ENCODE measurements at places on chromosomes 11 and 22. TPM values are rescaled to one million over a fixed set of nuclear protein-coding genes. Genes with fewer than 3 reads are reported as not detected.

DNA sequence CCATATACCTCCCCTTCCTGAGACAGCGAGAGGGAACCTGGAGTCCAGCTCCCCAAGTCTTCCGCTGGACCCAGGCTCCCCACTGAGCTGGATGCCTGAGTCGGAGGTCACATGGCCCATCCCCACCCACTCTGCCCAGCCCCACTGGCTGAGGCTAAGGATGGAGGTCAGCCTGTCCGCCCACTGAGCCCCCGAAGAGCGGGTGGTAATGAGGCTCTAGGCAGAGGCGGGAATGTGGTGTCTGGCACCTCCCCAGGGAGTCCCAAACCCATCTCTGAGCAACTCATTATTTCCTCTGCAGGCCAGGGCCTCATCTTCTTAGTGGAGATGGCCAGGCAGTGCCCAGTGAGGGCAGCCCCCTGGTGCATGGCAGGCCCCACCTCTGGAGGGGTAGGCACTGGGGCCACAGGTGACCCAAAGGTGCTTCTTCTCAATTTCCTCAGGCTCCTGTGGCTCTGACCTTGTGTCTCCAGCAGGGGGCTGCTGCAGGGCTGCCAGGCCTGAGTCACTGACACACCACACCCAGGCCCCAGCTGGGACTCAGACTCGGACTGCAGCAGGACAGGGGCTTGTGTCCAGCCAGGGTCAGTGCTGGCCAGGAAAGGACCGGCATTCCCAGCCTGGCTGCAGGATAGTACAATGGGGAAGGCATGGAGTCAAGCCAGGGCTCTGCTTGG lies 10.2 kb upstream of the PDE2A start:
- DNase-seq, result peak; percentile 30

- DNase-seq, result no peak
These were observed 1.3 kb downstream of the MPPED1 start for GRCh38 chr22:43412808-43413795.

DNA sequence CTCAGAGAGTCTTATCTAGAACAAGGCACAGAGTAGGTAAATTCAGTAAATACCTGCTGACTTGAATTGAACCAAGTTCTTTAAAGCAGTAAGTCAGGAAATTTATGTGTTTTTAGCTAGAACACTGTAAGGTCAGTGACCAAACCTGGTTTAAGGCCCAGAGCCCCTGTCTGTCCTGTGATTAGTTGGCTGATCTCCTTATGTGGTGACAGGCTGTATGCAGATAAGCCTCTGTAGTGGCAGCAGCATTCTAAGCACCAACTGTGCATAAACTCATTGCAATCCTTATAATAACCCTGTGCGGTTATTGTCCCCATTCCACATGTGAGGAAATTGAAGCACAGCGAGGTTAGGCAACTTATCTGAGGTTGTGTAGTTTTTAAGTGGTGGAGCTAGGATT lies 40.5 kb downstream of the FBXO7 start:
- DNase-seq, result no peak

- DNase-seq, result peak; percentile 57
These were observed 47.0 kb downstream of the TNRC6B start for GRCh38 chr22:40224702-40225101.

DNA sequence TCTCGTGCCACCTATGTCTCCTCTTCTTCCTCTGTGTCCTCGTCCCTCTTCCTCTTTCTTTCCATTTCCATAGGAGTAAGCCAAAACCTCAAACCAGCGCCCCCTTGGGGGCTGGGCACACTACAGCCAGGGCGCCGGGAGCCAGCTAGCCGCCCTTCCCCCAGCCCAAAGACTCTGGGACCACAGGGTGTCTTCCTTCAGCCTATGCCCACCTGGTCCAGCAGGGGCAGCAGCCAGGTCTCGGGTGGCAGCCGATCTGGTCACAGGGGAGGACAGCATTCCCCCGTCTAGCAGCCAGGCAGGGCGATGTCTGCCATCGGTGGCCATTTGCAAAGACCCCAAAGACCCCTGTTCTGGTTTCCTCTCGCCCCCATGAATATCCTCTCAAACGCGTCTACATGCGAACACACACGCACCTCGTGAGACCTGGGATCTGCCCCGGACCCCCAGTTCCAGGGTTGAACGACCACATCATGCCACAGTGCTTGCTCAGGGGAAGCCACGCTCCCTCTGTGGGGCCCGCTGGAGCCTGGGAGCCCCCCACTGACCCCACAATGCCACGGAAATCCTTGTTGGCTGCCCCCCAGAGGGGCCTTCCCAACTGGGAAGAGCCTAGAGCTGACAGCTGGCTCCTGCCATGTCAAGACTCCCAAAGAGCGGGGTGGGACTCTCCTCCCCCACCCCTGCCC lies 546.0 kb upstream of the CCDC179 start:
- no peak for DNase-seq

DNA sequence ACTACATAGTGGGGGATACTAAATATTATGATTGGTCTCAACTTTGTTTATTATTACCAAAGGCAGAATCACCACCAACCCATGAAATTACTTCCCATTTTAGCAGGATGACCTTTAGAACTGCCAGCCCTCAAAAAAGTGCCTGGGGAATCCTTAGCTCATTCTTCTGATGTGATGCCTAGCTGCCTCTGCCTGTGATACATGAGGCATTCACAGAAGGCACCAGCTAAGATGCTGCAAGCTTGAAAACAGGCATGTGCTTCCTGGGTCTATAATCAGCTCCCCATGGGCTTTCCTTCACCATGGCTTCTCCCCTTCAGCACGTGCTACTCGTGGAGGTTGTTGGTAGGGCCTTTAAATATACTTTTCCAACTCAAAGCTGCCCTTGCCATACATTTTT lies 50.4 kb upstream of the ARHGAP20 start:
- DNase-seq, result no peak

DNA sequence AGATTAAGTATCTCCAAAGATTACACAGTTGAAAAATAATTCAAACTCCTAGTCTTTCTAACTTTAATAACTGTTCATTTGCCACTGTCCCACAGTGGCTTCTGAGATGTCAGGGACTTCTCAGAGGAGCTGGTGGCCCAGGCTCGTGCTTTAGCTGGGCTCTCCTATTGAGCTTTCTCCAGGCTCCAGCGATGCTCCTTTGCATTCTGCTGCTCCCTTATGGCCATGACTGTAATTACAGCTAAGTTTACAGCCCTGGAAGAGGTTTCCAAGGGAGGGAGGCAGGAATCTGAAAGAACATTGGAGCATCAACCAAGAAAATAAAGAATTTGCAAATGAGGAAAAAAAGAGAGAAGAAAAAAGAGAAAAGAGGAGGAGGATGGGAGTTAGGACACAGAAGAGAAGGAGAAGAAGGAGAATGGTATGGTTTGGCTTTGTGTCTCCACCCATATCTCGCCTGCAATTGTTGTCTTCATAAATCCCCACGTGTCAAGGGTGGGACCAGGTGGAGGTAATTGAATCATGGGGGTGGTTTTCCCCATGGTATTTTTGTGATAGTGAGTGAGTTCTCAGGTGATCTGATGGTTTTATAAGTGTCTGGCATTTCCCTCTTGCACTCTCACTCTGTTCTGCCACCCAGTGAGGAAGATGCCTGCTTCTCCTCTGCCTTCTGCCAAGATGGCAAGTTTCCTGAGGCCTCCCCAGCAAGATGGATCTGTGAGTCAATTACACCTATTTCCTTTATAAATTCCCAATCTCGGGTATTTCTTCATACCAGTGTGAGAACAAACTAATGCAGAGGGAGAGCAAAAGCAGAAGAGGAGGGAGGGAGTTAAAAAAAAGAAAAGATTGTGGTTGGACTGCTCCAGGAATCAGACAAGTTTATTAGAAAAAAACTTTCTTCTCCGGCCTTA lies 857.0 kb downstream of the KCNA4 start:
- no peak for DNase-seq

GRCh38 chr11:119417726-119418540 lies 5.0 kb downstream of the THY1 start:
- no peak for DNase-seq

GRCh38 chr11:13288375-13289029 lies 10.9 kb downstream of the BMAL1 start:
- no peak for DNase-seq

DNA sequence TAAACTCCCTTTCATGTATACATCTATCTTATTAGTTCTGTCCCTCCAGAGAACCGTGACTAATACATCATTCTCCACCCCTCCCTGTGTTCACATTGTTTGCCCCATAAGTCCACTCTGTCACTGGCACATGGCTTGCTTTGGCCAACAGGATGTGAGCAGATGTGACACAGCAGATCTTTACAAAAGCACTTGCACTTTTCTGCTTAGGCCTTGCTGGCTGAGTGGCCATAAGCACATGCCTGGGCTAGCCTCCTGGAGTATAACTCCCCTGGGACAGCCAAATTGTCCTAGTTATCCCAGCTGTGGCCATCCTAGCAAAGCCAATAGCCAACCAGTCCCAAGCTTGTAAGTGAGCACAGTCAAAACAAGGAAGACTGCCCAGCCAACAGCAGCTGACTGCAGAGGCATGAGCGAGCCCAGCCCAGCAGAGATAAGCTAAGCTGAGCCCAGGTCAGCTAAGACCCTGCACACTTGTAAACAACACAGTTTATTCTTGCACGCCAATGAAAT lies 9.7 kb upstream of the RCN1 start:
- DNase-seq, result no peak

DNA sequence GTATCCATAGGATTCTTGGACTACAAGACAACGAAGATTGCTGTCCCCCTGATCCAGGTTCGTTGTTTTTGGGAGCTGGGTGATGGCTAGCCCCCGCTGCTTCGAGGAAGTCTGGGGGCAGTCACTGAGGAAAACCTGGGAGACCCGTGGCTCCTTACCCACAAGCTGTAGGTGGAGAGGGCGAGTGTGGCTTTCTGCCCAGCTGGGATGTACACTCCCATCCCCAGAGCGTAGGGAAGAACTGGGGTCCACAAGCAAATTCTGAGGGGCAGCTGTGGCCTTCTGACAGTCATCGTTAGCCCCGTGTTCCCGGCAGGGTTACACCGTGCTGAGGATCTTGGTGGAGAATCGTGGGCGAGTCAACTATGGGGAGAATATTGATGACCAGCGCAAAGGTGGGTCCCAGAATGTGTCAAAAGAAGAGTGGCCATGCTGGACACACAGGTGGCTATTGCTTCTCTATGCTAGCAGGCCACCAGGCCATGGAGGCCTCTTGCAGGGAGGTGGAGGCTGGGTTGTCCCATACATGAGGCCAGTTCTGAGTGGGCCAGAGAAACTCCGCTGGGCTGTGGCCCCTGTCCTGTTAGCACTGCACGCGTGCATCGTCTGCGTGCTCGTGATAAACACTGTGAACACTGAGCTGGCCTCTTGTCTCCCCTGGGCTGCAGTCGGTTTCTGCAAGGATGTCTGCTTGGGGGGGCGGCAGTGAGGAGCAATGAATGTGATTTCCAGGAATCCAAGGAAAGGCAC lies 39.8 kb downstream of the GLB1L2 start:
- no peak for DNase-seq

- DNase-seq, result no peak
These were observed 1351.1 kb downstream of the BRD1 start for GRCh38 chr22:48476577-48476976.

DNA sequence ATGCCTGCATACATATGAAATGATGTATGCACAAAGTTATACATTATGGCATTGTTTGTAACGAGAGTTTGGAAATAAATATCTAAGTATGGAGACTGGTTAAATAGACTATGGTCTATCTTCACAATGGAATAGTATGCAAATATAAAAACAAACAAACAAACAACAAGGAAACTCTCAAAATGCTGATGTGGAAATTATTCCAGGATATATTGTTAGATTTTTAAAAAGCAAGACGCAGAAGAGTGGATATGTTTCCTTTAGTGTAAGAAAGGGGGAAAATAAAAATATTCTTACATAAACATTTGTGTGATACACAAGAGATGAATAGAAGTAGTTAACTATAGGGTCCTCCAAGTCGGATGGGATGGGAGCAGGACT lies 10.8 kb upstream of the CRKL start:
- DNase-seq, result no peak

DNA sequence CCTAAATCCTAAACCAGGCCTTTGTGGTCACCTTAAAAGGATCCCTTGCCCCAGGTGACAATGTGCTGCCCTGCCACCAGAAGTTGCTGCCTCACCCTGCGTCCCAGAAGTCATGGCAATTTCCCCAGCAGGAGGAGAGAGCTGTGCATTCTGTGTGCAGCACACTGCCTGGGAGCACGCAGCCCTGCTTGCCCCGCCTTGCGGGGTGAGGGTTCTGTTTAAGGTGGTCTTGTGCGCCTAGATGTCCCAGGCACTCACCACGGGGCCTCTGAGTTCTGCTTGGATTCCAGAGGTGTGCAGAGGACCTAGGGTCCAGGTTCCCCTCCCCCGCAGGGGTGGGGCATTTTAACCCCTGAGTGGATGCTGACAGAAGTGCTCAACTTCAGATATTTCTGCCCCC lies 95.0 kb downstream of the GRAMD1B start:
- no peak for DNase-seq

DNA sequence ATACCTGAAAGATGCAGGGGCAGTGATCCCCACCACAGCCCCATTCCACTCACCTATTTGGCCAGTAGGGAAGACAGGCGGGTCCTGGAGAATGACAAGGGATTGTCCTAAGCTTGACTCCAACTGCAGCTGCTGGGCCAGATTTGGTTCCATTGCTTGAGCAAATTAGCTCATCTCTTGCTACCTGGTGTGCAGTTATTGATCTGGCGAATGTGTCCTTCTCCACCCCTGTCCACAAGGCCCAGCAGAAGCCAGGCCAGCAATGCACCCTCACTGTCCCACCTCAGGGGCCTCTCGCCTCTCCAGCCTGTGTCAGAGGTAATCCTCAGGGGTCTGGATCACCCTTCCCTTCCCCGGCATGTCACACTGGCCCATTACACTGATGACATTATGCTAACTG lies 23.3 kb downstream of the TSPAN32 start:
- no peak for DNase-seq

GRCh38 chr11:15627560-15627959 lies 512.8 kb downstream of the INSC start:
- no peak for DNase-seq

DNA sequence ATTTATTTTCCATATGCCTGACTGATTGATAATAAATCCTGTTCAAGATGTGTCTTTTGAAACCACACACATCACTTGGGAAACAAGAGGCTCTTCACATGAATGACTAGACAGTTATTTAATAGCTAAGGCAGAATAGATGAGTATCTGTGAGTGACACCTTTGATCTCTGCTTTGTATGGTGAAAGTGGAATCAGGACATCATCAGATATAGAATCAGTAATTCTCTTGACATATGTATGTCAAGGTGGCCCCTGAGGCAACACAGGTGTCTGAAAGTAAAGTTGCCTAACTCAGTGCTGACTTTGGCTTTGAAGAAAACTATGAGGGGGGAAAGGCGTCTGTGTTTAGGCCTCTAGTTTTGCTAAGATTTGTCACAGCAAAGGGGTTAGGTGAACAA lies 11.5 kb upstream of the CASP4 start:
- DNase-seq, result no peak

GRCh38 chr11:27292637-27293010 lies 70.4 kb downstream of the CCDC34 start:
- DNase-seq, result no peak

The MPEG1 gene
- 0.18 TPM for total RNA-seq

The LDHAL6A gene
- not detected for total RNA-seq

The HIC2 gene
- 8.1 TPM for total RNA-seq

The RFPL1 gene
- total RNA-seq, result not detected

The SLC6A5 gene
- total RNA-seq, result not detected

The SLC17A6 gene
- not detected for total RNA-seq

The TEX12 gene
- not detected for total RNA-seq

The TMEM135 gene
- total RNA-seq, result 11.7 TPM

The ACER3 gene
- 7.8 TPM for total RNA-seq

The GGT5 gene
- 0.11 TPM for total RNA-seq

The OR52M1 gene
- not detected for total RNA-seq

The TIMP3 gene
- total RNA-seq, result 1.1 TPM

The IRF7 gene
- total RNA-seq, result 26.7 TPM

The RTN4R gene
- total RNA-seq, result 1.4 TPM

The GLYATL1 gene
- not detected for total RNA-seq

All from activated T-cell treated with anti-CD3 and anti-CD28 coated beads, Interleukin-2, amount 50 U/mL, for 4 hours (primary cell).